ENCODE measurements at places on chromosomes 3 and 15.
A peak's percentile ranks its signal among the peaks of the same experiment; 100 is the strongest.

GRCh38 chr15:47577000-47577399 lies 140.3 kb upstream of the SEMA6D start:
- no peak for DNase-seq

GRCh38 chr3:47407896-47408838 lies 27.3 kb downstream of the PTPN23 start:
- DNase-seq: no peak

- DNase-seq: no peak
These were observed 33.7 kb downstream of the ITGB5 start for GRCh38 chr3:124853446-124853845.

DNA sequence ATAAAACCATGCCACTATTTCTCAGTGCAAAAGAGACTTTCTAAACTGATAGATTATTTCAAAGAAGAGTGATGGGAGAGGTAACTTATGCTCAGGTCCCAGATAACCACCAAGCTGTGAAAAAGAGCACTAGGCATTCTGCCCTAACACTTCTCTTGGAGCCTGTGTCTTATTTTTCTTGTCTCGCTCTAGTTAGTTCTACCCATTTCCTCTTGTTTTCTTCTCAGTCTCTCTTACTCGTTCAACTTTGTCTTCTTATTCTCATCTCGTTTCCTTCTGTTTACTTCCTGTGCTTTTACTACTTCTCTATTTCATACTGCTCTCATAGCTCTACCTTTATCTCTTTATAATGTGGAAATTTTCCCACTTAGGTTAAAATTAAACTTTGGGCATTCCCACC lies 91.8 kb upstream of the CGNL1 start:
- DNase-seq: no peak

DNA sequence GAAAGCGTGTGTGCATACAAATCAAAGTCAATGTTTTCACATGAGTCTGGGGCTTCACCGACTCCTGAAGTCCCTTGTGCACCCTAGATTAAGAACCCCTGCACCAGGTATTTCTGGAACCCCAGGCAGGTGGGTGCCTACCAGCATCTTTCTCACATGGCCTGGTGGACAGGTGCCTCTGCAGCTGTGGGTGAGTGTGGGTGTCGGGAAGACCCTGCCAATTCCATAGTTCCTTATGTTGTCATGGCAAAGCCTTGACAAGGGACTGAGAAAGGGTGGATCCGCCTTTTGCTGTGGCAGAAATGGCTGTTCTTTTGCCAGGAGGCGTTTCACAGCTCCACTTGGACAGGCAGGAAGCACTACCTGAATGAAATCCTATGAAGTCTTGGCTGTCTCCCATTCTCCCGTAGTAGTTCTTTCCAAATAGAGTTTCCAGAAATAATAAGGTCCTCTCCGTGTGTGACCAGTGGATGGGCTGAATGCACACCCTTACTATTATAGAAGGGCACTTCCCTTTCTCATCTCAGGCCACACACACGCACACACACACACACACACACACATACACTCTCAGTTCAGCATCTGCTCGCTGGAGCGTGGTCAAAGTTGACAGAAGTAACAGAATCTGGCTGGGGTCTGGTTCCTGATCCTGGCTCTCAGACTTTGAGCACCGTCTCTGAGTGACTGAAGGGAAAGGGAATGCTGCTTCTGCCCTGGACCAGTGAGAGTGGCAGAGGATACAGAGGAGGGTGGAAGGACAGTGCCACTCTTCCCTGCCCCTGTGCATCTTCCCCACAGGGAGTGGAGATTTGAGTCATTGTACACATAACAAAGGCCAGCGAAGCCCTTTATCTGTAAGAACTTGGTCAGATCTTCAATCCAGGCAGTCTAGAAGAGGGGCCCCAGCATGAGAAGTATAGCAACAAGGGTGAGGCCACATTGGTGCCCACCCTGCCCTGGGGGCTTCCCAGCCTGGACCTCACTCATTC lies 38.7 kb downstream of the PDIA5 start:
- DNase-seq: no peak

GRCh38 chr3:134282659-134283047 lies 32.0 kb upstream of the RYK start:
- no peak for DNase-seq

DNA sequence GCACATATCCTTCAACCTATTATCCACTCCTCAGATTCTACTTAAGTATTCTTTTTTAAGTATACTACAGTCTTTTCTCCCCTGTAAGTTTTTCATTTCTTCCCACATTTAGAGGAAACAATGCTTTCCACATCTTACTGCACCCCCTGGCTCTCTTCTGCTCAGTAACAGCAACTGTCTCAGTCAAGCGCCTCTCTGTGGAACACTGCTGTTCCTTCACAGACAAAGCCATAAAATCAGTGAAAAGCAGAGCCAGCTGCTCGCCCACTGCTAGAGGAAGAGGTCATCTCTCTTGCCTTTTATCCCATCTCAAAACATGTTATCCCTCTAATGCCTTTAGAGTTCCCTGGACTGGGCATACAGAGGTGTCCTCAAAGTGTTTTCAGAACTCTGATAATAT lies 24.8 kb downstream of the SERP1 start:
- no peak for DNase-seq

DNA sequence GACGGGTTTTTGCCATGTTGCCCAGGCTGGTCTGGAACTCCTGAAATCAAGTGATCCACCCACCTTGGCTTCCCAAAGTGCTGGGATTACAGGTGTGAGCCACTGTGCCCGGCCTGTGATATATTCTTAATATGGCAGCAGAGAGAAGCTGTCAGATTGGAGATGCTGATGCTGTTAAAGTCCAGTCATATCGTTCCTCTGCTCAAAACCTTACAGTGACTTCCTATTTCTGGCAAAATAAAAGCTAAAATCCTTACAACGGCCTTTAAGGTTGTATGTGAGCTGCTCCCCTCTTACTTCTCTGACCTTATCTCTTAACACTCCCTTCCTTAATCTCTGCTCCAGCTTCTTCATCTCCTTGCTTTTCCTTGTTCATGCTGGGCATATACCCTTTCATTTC lies 26.6 kb upstream of the MGA start:
- no peak for DNase-seq

- no peak for DNase-seq
These were observed 12.7 kb downstream of the KLHL25 start for GRCh38 chr15:85782064-85782463.

- DNase-seq: no peak
These were observed 266.2 kb upstream of the IGF1R start for GRCh38 chr15:98382139-98382538.

DNA sequence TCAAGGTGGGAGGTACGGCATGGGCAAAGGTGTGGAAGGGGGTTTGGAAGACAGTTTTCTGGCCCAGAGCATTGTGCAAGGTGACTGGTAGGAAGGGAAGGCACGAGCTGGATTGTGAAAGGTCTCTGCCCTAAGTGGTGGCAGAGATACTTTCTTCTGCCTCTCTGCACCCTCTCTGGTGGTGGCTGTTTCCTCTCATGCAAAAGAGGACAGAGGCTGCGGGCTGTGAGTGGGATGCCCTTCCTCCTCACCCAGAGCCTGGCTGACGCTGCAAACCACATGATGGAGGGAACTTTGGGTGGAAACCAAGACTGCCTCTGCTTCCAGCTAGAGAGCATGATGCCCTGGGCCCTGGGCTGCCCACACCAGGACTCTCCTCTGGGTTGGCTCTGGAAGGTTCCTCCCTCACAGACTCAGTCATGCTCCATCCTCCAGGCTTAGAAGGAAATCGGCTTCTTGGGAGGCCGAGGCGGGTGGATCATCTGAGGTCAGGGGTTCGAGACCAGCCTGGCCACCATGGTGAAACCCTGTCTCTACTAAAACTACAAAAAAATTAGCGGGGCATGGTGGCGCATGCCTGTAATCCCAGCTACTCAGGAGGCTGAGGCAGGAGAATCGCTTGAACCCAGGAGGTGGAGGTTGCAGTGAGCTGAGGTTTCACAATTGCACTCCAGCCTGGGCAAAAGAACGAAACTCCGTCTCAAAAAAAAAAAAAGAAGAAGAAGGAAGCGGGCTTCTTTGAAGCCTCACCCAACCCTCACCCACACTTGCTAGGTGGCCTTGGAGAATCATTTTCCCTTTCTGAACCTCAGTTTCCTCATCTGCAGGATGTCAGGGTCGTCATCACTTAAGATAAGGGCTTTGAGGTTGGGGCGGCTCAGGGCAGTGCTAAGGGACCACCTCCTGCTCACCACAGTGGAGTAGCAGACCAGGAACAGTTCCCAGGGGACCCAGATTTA lies 8.3 kb downstream of the PSTPIP1 start:
- DNase-seq: no peak

- peak; percentile 23 for DNase-seq
These were observed 70.8 kb downstream of the GPR156 start for GRCh38 chr3:120214176-120214575.

- DNase-seq: no peak
These were observed 38.6 kb downstream of the MAGEF1 start for GRCh38 chr3:184672977-184673870.

GRCh38 chr15:70031261-70031660 lies 66.5 kb downstream of the TLE3 start:
- no peak for DNase-seq

DNA sequence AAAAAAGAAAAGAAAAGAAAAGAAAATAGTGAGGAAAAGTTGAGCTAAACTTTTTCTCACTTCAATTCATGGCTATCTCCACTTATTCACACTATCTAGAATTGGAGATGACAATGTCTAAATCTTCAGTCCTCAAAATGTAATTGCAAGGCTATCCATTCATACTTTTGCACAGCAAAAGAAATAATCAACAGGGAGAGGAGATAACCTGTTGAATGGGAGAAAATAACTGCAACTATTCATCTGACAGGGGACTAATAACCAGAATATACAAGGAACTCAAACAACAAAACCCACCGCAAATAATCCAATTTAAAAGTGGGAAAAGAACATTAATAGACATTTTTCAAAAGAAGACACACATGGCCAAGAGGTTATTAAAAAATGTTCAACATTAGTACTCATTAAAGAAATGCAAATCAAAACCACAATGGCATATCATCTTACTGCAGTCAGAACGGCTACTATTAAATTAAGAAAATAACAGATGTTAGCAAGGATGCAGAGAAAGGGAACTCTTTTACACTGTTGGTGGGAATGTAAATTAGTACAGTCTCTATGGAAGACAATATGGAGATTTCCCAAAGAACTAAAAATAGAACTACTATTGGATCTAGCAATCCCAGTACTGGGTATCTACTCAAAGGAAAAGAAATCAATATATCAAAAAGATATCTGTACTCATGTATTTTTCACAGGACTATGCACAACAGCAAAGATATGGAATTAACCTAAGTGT lies 73.5 kb upstream of the PPIB start:
- no peak for DNase-seq

GRCh38 chr3:123724306-123724705 lies 139.5 kb upstream of the HACD2 start:
- DNase-seq: peak; percentile 62

GRCh38 chr3:66938338-66938963 lies 59.7 kb upstream of the KBTBD8 start:
- peak; percentile 56 for DNase-seq

DNA sequence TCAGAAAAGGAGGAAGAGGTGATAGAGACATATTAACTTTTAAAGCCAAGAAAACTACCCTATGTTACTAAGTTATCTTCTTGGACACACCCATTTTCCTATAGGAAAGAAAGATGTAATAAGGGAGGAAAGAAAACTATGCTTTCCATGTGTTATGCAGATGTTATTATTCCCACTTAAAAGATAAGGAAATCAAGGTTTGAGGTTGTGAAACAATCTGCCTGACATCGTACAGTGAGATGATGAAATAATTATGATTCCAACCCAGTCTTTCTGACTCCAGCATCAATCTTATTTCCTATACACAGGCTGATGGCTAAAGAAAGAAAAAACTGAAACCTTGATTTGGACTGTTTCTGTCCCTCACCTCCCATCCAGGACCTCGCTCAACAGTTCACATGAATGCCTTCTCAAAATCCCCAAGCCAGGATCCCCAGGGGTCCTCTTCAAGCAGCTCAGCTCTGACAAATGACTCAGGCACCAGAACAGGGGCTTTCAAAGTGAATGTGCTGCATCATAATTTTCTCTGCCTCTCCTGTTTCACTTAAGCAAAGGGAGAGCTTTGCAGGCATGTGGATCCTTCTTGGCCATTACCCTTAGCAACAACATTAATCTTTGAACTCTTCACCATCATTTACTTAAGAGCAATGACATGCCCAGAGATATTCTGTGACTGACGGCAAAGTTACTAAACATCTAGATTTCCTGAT lies 12.4 kb upstream of the EID1 start:
- peak; percentile 72 for DNase-seq

DNA sequence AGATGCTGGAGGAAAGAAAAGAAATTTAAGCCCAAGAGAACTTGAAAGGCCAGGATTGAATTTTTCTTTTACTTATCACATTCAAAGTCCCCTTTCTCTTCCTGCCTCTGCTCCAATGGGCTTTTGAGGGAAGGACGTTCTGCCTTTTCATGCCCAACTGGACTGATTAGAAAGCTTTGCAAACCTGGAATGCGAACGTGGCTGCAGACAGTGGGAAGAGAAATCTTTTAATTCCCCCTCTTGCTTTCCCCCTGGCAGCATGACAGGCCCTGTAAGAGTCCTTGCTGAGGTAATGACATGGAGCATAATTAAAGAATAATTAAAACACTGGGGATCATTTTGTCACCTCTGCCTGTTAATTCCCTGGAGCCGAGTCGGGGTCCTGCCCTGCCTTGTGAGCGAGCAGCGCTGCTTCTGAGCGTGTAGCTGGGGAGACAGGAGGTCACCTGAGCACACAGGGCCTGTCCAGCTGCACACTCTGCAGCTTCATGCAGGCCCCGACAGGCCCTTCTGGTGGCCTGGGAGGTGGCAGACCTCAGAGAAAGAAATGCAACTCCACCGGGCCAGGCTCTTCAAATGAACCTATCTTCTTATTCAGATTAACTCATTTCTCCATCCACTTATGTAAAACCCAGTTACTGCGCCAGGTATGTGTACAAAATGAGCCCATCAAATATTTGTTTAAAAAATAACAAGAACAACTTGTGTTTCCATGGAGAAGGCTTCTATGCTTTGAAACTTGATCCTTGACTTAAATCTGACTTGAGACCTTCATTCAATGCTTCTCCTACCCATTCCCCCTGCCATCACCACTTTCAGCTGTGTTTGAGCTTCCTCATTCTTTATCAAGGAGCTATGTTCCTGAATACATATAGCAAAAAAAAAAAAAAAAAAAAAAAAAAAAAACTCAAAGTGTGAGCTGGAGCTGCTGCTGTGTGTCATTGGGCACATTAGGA lies 628.2 kb upstream of the CFAP20DC start:
- no peak for DNase-seq

GRCh38 chr3:74067296-74067695 lies 442.6 kb upstream of the PDZRN3 start:
- DNase-seq: peak; percentile 21

- DNase-seq: peak; percentile 81
These were observed 6.4 kb downstream of the IQCF1 start for GRCh38 chr3:51896607-51897305.

DNA sequence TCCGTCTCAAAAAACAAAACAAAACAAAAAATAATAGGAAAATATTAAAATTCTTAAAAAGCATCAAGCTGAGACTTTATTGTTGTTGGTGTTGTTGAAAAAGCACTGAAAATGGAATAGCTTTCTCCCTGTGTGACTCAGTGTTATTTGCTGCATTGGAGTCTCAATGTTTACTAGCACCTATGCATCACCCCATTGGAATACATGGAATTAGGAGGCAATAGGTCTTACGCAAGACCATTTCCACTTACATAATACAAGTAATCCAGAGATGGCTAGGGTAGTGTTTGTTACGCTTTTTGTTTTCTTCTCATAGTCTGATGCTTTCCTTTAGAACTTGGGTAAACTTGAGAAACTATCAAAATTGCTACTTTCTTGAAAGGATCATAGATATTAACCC lies 15.2 kb downstream of the GXYLT2 start:
- DNase-seq: no peak

- peak; percentile 36 for DNase-seq
These were observed 45.2 kb downstream of the CMC1 start for GRCh38 chr3:28286595-28286994.
